Ureter (tissue), 1 donor: ENCODE measurements at places on chromosomes 6 and 20. TPM values are rescaled to one million over a fixed set of nuclear protein-coding genes. Genes with fewer than 3 reads are reported as not detected.

Gene GSTA1
- total RNA-seq: not detected

DNA sequence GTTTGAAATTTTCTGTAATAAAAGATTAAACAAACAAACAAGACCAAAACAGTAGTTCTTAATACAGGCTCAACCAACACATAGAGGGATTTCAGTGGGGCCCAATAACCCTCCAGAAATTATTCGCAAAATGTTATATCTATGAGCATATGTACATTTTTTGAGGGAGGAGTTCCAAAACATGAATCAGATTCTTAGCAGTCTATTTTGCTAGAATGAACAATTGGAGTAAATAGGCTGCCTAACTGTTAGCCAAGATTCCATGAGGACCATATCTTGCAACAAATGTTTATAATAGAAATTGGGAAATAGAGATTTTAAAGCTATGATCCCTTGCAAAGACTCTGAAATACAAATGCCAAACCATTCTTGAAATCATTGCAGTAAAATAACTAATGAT lies 186.3 kb downstream of the AKAP7 start:
- DNase-seq: no peak

- no peak for DNase-seq
Measured at GRCh38 chr6:139778106-139778505, 403.7 kb upstream of the CITED2 start.

DNA sequence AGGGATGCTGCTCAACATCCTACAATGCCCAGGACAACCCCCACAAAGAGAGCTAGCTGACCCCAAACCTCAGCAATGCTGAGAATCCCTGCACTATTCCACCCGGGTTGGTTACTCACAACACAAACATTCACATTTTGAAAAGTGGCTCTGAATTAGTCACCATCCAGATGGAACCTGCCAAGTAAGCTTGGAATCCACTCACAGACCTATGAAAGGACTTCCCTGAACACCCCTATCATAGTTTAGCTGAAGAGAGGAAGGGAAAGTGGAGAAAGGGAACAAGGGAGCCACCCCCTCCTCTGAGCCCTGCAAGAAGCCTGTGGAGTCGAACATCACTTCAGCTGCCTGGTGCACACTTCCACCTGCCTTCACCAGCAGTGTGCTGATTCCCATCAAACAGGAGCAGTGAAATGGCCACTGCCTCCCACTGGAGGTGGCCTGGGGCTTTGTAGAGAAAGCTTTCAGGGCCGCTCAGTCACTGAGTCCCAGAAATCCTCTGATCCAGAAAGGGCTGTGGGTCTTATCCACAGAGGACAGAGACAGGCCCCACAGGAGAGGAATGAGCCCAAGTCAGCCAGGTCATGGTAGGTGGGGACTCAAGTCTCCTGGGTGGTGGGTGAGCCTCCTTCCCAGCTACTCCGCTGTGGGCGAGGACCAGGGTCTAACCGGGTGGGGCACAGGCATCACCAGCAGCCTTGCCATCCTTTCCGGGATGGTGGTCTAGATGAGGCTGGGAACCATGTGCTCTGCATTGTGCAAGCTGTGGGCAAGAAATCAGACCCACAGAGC lies 203.7 kb downstream of the SYNDIG1 start:
- no peak for DNase-seq

Gene TSPO2
- not detected for total RNA-seq

DNA sequence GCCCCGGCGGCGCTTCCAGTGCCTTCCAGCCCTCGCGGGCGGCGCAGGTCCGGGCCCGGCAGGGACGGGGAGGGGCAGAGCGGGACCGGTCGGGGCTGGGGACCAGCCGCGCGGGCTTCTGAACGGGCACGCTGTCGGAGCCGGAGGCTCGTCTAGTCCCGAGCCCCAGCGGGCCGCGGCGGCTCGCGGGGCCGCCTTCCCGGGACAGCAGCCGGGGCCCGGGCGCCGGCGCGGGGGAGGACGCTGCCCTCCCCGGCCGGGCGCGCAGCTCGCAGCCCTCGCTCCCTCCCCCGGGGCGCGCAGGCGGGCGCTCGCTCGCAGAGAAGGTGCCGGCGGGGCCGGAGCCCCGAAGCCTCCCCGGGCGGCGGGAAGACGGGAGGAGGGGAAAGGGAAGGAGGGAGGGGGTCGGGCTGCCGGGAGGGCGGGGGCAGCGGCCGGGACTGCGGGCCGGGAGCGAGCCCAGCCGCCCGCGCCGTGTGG lies 696 bp upstream of the SIRPA start:
- peak; percentile 59 for DNase-seq

DNA sequence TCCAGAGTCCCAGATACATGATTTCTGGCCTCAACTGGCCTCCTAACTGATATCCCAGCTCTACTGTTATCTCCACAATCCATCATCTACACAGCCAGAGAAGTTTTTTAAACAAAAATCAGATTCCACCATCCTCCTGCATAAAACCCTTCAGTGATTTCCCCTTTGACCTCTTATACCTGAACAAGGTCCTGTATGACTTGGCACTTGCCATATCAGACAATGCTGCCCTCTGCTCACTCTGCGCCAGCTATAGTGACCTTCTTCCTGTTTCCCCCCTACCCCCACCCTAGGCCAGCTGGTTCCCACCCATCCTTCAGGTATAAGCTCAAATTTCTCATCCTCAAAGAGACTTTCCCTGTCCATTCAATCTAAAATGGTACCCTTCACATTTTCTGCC lies 322.2 kb downstream of the PKHD1 start:
- no peak for DNase-seq

Gene PROKR2
- not detected for total RNA-seq
